ENCODE measurements at places on chromosomes 7 and 10.

- no peak for DNase-seq
These were observed 256.8 kb upstream of the FZD8 start for GRCh38 chr10:35898716-35899440.

- DNase-seq, result no peak
These were observed 45.2 kb downstream of the PNLIPRP3 start for GRCh38 chr10:116472891-116473290.

DNA sequence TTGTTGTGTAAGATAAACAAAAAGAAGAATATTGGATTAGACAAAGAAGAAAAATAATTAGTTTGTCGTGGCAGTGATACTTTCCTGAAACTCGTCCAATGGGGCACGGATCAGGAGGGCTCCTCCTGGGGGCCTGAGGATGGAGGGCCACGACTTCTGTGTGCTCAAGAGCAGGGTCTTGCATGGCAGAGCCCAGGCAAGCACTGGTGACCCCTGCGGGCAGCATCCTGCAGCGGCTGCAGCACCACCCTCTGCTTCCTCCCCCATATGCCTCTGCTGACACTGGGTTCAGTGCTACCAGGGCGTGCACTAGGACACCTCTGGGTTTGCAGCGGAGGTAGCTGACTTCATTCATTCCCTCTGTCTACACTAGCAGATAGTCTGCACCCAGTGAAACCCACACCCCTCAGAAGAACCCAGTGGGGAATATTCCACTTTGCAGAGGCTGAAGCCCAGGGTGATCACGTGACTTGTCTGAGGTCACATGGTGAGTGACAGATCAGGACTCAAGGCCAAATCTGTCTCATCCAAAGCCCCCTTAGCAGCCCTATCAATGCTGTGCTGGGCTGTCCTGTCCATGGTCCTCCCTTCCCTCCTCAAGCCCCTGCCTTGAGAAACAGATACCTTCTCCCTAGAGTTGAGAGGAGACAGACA, 375.5 kb downstream of the TCERG1L start:
- no peak for DNase-seq

DNA sequence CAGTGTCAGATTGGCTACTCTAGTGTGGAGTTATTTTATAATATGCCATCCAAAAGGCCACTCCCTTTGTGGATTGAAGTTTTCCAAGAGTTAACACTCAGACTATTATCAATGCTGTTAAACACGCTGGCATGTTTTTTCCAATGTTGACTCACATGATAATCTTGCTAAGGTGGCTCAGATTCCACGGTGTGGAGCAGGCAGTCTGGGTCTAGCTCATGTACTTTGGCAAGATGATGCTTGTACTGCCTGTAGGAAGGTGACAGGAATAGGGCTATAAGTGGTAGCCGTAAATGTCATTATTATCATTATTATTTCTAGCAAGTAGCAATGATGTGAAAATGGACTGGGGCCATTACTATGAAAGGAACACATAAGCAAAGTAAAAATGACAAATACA, 79.4 kb upstream of the TBX20 start:
- no peak for DNase-seq

DNA sequence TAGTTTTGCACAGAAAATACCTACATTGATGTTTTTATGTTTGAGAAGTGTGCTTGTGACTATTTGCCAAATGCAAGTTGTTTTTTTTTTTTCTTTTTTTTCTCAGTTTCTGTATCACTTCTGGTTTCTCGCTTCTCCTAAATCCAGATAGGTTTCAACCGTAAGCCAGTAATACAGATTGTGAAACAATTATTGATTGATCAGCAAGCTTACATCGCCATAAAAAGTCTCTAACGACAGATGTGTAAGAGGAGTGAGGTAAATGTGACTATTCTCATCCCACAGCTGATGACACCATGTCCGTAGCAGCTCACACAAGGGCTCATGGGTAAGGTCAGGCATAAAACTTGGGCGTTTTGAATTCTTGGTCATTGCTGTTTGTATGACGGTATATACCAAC, 202.8 kb upstream of the AKR1E2 start:
- no peak for DNase-seq

DNA sequence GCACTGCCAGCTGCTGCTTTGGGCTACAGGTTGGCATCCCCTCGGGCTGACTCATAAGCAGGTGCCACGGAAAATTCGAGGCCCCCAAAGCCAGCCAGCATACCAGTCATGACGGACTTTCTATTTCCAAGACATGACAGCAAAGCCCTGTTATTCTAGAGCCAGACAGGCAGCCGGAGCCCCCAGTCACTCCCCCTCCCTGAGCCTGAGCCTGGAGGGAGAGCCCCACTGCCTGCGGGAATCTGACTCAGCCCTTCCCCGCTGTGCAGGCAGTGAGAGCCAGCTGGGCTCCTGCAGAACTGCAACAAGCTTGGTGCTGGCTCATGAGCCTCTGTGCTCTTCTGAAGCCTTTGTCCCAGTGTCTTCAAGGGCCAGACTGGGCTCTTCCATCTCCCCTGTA, 15.8 kb downstream of the BTBD16 start:
- DNase-seq, result peak; percentile 23

DNA sequence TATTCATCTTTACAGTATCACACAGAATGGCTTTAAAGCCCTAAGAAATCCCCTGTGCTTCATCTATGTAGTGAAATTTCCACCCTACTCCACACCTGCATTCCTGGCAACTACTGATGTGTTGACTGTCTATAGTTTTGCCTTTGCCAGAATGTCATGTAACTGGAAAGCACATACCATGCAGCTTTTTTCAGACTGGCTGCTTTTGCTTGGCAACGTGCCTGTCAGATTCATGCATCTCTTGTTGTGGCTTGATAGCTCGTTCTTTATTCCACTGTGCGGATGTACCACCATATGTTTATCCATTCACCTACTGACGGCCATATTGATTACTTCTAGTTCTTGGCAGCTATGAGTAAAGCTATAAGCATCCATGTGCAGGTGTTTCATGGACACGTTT, 30.6 kb downstream of the RBM17 start:
- no peak for DNase-seq

- DNase-seq, result no peak
These were observed 87.6 kb downstream of the NT5C2 start for GRCh38 chr10:103105462-103105861.

DNA sequence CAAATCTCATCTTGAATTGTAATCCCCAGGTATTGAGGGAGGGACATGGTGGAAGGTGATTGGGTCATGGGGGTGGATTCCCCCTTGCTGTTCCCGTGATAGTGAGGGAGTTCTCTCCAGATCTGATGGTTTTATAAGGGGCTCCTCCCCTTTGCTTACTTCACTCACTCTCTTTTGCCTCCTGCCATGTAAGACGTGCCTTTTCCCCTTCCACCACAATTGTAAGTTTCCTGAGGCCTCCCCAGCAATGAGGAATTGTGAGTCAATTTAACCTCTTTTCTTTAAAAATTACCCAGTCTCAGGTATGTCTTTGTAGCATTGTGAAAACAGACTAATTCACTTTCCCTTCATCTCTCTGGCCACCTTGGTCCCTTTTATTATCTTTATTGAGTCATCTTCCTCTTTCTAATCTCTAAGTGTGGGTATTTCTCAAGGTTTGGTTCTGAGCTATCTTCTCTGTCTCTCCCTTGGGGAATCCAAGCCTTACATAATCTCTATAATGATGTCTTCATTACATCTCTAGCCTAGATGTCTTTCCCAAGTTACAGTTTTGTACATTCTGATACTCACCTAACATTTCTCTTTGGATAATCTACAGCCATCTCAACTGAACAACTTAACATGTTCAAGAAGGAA, 99.1 kb upstream of the JCAD start:
- no peak for DNase-seq

GRCh38 chr7:82566752-82567151, 123.2 kb upstream of the CACNA2D1 start:
- DNase-seq, result no peak

DNA sequence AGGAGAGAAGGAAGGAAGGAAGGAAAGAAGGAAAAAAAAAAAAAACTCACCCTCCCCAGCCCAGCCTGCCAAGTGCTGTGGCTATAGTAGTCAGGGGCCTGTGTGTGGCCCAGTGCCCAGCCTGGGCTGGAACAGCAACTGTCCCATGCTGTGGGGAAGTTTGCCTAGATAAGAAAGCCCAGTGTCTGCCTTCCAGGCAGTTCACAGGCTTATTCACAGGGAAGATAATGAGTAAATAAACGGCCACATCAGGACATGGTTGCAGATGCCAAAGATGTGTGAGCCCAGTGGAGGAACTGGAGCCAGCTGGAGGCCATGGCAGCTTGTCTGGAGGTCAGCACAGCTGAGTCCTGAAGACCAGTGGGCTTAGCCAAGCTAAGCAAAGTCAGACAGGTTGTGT, 132.4 kb upstream of the FOXK1 start:
- no peak for DNase-seq

GRCh38 chr7:47479821-47480575, 101.9 kb downstream of the TNS3 start:
- no peak for DNase-seq

DNA sequence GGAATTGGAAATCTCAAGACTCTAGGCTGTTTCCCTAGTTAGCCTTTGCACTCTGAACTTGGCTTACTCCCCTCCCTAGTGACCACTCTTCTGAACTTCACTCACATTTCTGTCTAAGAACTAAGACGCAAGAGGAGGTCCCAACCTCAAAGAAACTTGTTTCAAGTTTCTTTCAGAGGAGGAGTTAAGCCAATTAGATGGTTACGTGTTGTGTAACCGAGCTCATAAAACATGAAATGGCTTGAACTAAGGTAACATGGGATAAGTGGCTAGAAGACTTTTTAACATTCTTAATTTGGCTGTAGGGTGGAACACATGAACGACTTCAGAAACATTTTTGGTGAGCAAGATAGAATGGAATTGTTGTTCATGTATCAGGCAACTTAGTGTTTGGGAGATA, 39.5 kb upstream of the SEC61G start:
- no peak for DNase-seq

- no peak for DNase-seq
These were observed 8.0 kb downstream of the COA1 start for GRCh38 chr7:43721193-43721806.

Measured in retinal pigment epithelial cell (primary cell).